ENCODE measurements at places on chromosomes 2 and 18. TPM values are rescaled to one million over a fixed set of nuclear protein-coding genes. Genes with fewer than 3 reads are reported as not detected.

The IL36A gene
- not detected for total RNA-seq

The KRTCAP3 gene
- not detected for total RNA-seq

The ACMSD gene
- total RNA-seq: not detected

The SESTD1 gene
- total RNA-seq: 42.5 TPM

The CRYBA2 gene
- not detected for total RNA-seq

The ANTXR1 gene
- total RNA-seq: 403 TPM

The ARHGAP28 gene
- total RNA-seq: 38.2 TPM

The BOK gene
- 24.3 TPM for total RNA-seq

The C2orf15 gene
- 0.11 TPM for total RNA-seq

The GPD2 gene
- total RNA-seq: 96.6 TPM

The HJURP gene
- total RNA-seq: 18.8 TPM

The SGO2 gene
- total RNA-seq: 11.8 TPM

The MDH1B gene
- 2.3 TPM for total RNA-seq

The VWA3B gene
- not detected for total RNA-seq

The CCDC148 gene
- total RNA-seq: 1.5 TPM

The CYP27C1 gene
- total RNA-seq: 2.4 TPM

Measured in articular chondrocyte of knee joint (primary cell).